K562 (cell line): ENCODE measurements at places on chromosomes 1 and 21. TPM values are rescaled to one million over a fixed set of nuclear protein-coding genes. Genes with fewer than 3 reads are reported as not detected.
A peak's percentile ranks its signal among the peaks of the same experiment; 100 is the strongest.

DNA sequence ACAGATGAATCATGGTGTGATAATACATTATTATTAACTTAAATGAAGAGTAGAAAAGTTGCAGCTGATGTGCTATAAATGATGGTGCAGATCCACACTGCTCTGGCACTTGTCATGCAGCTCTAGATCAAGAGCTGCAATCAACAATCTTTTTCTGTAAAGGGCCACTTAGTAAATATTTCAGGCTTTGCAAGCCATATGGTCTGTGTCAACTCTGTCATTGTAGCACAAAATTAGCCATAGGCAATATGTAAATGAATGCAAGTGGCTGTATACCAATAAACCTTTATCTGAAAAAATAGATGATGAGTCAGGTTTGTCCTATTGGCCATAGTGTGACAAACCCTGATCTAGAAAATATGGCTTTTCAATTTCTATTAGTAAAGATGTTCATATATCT, 66.6 kb downstream of the RGS18 start:
- no peaks in the 10 kb centered on the region for H3K27me3 ChIP-seq
- no peak overlapping the region for H3K4me3 ChIP-seq
- no peak for DNase-seq
- H3K27ac ChIP-seq, result no peak overlapping the region
- H3K36me3 ChIP-seq, result no peaks in the 10 kb centered on the region
- no peaks in the 10 kb centered on the region for H3K4me1 ChIP-seq

DNA sequence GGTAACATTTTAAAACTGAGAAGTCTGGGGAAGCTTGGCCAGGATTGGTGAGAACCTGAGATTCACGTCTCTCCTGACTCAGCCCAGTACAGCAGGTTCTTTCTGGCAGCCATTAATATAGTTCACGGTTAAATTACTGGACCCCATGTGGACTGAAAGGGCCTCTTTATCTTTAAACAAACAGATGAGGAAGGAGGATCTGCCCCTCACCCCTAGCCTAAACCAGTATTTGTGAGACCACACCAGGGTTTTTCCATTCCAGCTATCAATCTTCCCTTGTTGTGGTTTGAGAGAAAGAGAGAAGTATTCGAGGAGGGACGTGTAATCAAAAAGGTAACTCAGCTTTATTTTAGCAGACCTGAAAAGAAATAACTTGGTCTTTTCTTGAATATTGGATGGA, 137.1 kb downstream of the PROX1 start:
- no peak overlapping the region for H3K4me3 ChIP-seq
- no peaks in the 10 kb centered on the region for H3K36me3 ChIP-seq
- peaks cover 4% of the 10 kb centered on the region; the same call in 1 of the 2 replicates for H3K27me3 ChIP-seq
- no peak for DNase-seq
- no peak overlapping the region for H3K27ac ChIP-seq

- no peaks in the 10 kb centered on the region for H3K36me3 ChIP-seq
- peaks cover 26% of the 10 kb centered on the region for H3K27me3 ChIP-seq
- H3K4me1 ChIP-seq, result no peaks in the 10 kb centered on the region
- H3K27ac ChIP-seq, result no peak overlapping the region
Observed at GRCh38 chr1:235938709-235939479, 72.2 kb upstream of the LYST start.

DNA sequence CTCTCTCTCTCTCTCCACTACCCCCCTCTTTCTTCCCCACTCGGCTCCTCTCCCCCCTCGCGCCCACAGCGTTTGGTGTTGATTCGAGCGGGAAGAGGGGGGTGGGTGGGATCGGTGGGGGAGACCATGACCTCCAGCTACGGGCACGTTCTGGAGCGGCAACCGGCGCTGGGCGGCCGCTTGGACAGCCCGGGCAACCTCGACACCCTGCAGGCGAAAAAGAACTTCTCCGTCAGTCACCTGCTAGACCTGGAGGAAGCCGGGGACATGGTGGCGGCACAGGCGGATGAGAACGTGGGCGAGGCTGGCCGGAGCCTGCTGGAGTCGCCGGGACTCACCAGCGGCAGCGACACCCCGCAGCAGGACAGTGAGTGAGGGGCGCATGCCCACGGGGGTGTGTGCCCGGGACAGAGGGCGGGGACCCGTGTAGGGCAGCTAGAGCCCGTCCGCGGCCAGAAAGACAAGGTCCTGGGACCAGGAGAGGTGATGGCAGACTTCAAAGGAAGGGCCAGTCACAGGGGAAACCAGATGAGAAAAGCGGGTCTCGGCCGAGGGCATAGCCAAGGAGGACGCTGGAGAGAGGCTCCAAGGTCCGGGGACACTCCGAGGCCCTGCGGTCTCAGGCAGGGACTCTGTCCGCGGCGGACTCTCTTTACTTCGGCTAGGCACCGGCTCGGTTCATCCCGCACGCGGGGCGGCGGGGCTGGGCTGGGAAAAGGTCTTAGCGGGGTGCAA, at the start of gene PRRX1:
PRRX1 (plus strand) TSS at position 39 of the 735 bp plus-strand sequence; CDS start at position 127, 88 bp downstream.
- H3K27me3 ChIP-seq, result peaks cover 51% of the 10 kb centered on the region; the same call in 2 of the 3 replicates
- H3K4me1 ChIP-seq, result peaks cover 10% of the 10 kb centered on the region
- H3K27ac ChIP-seq, result no peak within 1 kb of the TSS
- H3K4me3 ChIP-seq, result no peak within 1 kb of the TSS

- DNase-seq, result no peak
- H3K4me3 ChIP-seq, result no peak overlapping the region
- no peaks in the 10 kb centered on the region for H3K27me3 ChIP-seq
- no peaks in the 10 kb centered on the region for H3K4me1 ChIP-seq
- H3K36me3 ChIP-seq, result no peaks in the 10 kb centered on the region
- H3K27ac ChIP-seq, result no peak overlapping the region
Observed at GRCh38 chr1:239826211-239826610, 265.5 kb upstream of the FMN2 start.

GRCh38 chr1:203536575-203536974, 42.6 kb downstream of the OPTC start:
- H3K4me3 ChIP-seq, result no peak overlapping the region
- no peaks in the 10 kb centered on the region for H3K4me1 ChIP-seq
- no peak for DNase-seq
- H3K27ac ChIP-seq, result no peak overlapping the region
- peaks cover 39% of the 10 kb centered on the region for H3K27me3 ChIP-seq

DNA sequence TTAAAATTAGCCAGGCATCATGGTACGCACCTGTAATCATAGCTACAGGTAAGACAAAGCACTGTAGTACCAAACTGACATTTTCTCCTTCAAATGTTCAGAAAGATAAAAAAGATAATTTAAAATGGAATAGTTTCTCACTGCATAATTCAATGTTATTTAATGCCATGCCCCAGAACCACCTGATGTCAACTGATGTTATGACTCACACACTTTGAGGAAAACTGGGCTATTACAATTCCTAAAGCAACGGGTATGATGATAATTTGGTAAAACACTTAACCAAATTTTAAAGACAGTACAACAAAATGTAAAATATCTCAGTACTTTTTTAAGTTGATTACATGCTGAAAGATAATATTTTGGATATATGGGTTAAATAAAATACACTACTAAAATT, 22.9 kb upstream of the PLEKHO1 start:
- no peaks in the 10 kb centered on the region for H3K36me3 ChIP-seq
- no peak overlapping the region for H3K4me3 ChIP-seq
- no peaks in the 10 kb centered on the region for H3K4me1 ChIP-seq
- H3K27me3 ChIP-seq, result no peaks in the 10 kb centered on the region

GRCh38 chr21:25176637-25177412, 430.5 kb downstream of the MRPL39 start:
- no peak for DNase-seq
- no peak overlapping the region for H3K4me3 ChIP-seq
- H3K4me1 ChIP-seq, result no peaks in the 10 kb centered on the region
- H3K36me3 ChIP-seq, result no peaks in the 10 kb centered on the region
- no peaks in the 10 kb centered on the region for H3K27me3 ChIP-seq

DNA sequence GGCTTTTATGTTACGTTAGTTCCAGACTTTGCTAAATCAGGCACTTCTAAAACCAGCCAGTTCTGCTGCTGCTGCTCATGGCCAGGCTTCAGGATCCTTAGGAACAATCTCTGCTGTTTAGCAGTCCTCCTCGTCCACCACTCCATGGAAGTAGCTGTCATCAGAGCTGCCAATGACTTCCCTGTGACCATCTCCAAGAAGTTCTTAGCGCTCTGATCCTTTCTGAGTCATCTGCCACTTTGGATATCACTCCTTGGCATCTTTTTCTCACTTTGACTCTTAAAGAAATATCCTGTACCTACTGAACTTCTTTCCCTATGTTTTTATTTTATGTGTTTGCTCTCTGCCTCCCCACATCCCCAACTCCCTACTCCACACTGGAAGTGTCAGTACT, 14.7 kb upstream of the IRF2BP2 start:
- no peak for DNase-seq
- H3K4me1 ChIP-seq, result no peaks in the 10 kb centered on the region
- no peaks in the 10 kb centered on the region; the same call in 2 of the 3 replicates for H3K27me3 ChIP-seq
- H3K27ac ChIP-seq, result no peak overlapping the region

DNA sequence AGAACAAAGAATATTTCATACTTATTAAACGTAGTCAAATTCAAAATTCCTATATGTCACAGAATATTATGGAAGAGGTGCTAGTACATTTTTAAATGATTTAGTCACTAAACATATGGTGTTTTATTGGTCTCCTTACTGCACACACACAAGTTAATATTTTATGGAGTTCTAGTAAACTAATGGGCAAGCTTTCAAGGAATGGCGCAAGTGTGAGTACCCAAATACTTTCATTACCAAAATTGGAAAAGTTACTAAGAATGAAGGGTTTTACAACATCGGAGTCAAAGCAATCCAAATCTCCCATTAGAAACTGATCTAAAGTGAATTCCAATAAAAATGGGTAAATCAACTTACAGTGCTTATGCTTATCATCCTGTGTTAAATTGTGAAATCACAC, 921.9 kb downstream of the ADGRL2 start:
- H3K4me3 ChIP-seq, result no peak overlapping the region
- no peaks in the 10 kb centered on the region for H3K4me1 ChIP-seq
- DNase-seq, result no peak
- no peaks in the 10 kb centered on the region for H3K36me3 ChIP-seq

DNA sequence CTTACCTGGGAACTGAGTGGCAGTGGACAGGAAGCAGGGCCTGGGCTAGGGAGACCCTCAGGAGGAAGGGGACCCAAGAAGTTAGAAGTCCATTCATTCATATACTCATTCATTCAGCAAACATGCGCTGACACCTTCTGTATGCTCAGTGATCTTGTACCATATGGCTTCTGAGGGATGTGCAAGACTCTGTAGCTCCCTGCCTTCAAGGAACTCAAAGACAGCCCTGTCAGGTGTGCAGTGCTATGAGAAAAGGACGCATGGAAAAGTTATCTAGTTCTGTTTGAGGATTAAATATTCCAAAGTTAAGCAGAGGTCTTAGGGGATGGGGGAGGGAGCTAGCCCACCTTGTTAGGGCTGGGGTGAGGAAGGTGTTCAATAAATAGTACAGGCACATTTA, 12.5 kb downstream of the DMAP1 start:
- no peak for DNase-seq
- no peaks in the 10 kb centered on the region for H3K27me3 ChIP-seq
- no peak overlapping the region for H3K27ac ChIP-seq

- H3K36me3 ChIP-seq, result no peaks in the 10 kb centered on the region
- H3K4me3 ChIP-seq, result peak overlapping the region; percentile 71
- H3K27ac ChIP-seq, result peak overlapping the region; percentile 66
Observed at GRCh38 chr21:39379986-39380891, 31.4 kb upstream of the HMGN1 start.

- no peak overlapping the region for H3K27ac ChIP-seq
- H3K36me3 ChIP-seq, result no peaks in the 10 kb centered on the region
- H3K4me1 ChIP-seq, result peaks cover 13% of the 10 kb centered on the region; the same call in 2 of the 3 replicates
- H3K4me3 ChIP-seq, result peak overlapping the region; percentile 15; the same call in 1 of the 2 replicates
- no peak for DNase-seq
Observed at GRCh38 chr1:27634177-27634984, 604 bp downstream of the FGR start.

DNA sequence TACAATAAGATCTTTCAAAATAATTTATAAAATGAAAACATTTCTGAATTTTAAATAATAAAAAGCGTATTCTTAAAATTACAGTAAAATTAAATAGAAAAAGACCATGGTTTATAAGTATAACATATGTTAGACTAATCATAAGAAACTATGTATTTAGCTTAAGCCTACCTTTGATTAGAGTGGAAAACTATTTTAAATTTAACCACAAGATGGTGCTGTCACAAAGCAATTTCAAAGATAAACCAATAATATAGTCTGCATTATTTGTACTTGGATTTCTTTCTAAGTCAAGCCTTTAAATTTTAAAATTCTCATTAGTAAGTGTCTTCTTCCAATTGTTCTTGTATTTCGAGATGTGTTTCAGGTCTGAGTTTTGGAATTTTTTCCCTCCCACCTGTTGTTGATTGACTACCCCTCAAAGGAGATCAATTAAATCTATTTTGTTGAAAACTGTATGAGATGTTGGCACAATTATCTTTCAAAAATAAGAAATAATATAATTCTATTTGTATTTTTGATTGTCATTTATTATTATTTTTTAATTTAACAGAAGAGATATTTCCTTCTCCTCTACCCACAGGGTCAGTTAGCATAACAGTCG, 459.8 kb downstream of the KCNT2 start:
- H3K27me3 ChIP-seq, result no peaks in the 10 kb centered on the region
- H3K27ac ChIP-seq, result no peak overlapping the region
- peak; percentile 13 for DNase-seq
- H3K36me3 ChIP-seq, result no peaks in the 10 kb centered on the region
- H3K4me1 ChIP-seq, result no peaks in the 10 kb centered on the region; the same call in 2 of the 3 replicates

- no peak overlapping the region for H3K27ac ChIP-seq
- DNase-seq, result no peak
- peaks cover 25% of the 10 kb centered on the region for H3K27me3 ChIP-seq
- no peaks in the 10 kb centered on the region for H3K36me3 ChIP-seq
- no peaks in the 10 kb centered on the region for H3K4me1 ChIP-seq
Observed at GRCh38 chr1:53639251-53639763, 99.7 kb downstream of the GLIS1 start.

DNA sequence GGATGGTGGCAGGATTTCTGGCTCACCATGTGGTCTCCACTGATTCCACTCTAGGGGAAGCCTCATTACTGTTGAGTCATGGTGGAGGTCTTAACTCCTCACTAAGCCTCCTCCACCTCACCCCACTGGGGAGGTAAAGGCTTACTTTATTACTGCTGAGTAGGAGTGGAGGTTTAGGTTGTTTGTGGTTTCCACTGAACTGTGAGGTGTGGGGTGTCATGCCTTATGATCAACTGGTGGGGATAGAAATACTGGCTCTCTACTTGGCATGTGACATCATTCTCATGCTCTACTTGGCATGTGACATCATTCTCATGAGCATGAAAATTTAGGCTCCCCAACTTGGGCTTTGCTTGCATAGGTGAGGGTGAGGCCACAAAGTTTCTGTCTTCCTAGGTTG, 35.6 kb downstream of the COL6A1 start:
- H3K4me1 ChIP-seq, result peaks cover 1% of the 10 kb centered on the region
- no peak overlapping the region for H3K4me3 ChIP-seq
- no peaks in the 10 kb centered on the region for H3K36me3 ChIP-seq
- H3K27ac ChIP-seq, result no peak overlapping the region
- H3K27me3 ChIP-seq, result no peaks in the 10 kb centered on the region; the same call in 1 of the 2 replicates

Gene KCNN3
- 0.02 and 0.04 TPM in 2 replicates for total RNA-seq

Gene CCDC30
- total RNA-seq, result 0.76 and 0.91 TPM in 2 replicates

Gene S100A2
- total RNA-seq, result 0.40 and 1.3 TPM in 2 replicates

Gene DEGS1
- 37.2 and 39.3 TPM in 2 replicates for total RNA-seq

Gene HAO2
- total RNA-seq, result not detected in 2 replicates

Gene COL24A1
- 0.02 and 0.07 TPM in 2 replicates for total RNA-seq

Gene ANXA9
- 0.55 and 0.96 TPM in 2 replicates for total RNA-seq
